ENCODE measurements at places on chromosomes 13 and 19. TPM values are rescaled to one million over a fixed set of nuclear protein-coding genes. Genes with fewer than 3 reads are reported as not detected.

DNA sequence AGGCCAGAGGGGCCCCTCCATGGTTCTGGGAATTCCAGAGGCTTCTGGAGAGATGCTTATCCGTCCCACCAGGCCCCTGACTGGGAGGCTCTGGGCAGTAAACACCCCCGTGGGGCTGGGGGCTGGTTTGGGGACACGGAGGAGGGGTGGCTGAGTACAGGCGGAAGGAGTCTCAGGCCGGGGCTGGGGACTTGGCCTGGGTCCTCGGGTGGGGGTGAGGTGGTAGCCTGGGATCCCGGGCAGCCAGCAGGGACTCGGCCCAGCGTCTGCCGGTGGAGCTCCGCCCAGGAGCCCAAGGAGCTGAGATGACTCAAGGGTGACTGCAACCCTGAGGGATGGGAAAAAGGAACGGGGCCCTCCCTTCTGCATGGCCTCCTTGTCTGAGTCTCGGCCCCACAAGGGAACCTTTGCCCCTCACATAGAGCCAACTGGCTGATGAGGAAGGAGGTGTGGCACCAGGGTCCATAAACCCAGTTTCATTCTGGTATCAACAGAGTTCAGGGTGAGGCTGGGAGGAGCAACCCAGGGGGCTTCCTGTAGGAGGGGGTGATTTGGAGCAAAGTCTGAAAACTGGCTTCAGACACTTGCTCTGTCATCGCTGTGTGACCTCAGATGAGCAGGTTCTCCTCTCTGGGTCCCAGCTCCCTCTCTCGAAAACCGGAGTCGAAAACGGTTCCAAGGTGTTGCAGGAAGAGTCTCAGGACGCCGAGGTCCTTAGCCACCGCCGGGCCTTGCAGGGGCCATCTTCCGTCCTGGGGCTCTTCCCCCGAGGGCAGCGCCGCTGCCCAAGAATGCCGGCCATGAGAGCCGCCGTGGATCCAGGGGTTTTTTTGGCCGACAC is 809 bp downstream of the MISP start:
- no peak for DNase-seq

The ZNF66 gene
- total RNA-seq = 6.2 TPM

- no peak for DNase-seq
Measured at GRCh38 chr19:10670182-10670581, 16.0 kb downstream of the ILF3 start.

GRCh38 chr19:41321600-41322270 is 11.8 kb downstream of the CCDC97 start:
- no peak for DNase-seq

DNA sequence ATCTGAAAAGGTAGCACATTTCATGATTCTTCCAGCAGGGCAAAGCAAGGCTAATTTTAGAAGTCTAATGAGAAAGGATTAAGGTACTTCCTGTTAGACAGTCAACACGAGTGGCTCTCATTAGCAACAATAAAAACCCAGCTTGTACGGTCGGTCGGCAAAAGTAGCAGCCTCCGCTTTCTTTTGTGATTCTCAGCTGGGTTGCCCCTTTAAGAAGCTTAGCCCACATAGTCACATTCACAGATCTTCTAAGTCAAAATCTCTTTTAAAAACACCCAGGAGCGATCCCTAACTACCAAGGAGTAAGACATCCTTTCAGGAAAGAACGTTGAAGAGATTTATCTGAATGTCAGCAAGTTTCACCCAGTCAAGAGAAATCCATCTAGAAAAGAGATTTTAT is 684.8 kb downstream of the DIAPH3 start:
- DNase-seq = no peak

The CYP2B6 gene
- not detected for total RNA-seq

- no peak for DNase-seq
Measured at GRCh38 chr19:3895788-3896187, 15.3 kb downstream of the ATCAY start.

GRCh38 chr13:108263621-108264355 is 5.7 kb upstream of the TNFSF13B start:
- DNase-seq = no peak

The ITM2B gene
- total RNA-seq = 620 TPM

GRCh38 chr13:44380404-44381165 is 7.0 kb downstream of the SERP2 start:
- no peak for DNase-seq

The C3 gene
- total RNA-seq = 5.9 TPM

GRCh38 chr19:8366121-8366581 is 2.2 kb downstream of the ANGPTL4 start:
- peak; percentile 55 for DNase-seq

DNA sequence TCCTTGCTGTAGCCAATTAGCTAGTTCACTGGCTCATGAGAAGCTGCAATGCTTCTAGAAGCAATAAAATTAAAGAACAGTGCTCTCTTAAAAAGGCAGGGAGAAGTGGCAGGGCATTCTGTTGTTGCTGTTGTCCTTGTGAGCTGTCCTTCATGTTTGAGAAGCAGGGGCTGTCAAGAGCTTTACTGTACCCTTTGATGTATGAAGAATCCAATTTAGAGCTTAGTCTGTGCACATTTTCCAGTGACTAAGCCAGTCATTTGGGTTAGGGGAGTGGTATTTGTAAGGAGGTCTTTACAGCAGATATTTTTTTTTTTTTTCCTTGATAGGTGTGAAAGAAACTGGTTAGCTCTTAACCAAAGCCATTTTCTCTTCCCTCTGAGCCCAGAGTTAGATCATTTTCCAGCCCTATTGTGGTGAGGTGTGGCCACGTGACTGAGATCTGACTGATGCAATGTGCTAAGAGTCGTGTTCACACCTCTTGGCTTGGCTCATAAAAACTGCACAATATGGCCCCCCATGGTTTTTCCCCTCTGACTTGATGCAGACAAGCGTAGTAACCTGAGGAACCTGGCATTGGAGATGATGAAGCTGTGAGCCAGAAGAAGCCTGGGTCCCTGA is 309.6 kb upstream of the TMTC4 start:
- DNase-seq = no peak

DNA sequence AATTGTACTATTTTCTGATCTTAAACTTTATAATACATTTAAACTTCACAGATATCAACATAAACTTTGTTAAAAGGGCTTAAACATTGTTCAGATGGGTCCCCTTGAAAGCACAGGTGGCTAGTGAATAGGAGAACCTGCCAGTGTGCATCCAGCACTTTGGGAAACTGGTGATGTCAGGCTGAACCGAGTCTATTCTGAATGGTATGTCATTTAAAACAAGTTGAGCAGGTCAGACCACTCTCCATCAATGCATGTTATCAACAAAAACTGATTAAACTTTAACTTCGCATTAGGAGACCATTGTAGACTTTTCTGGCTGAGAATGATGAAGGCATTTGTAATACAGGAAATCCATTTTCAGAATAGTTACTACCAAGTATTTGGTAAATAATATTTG is 50.1 kb upstream of the FREM2 start:
- no peak for DNase-seq

GRCh38 chr13:63693696-63694095 is 2278.0 kb upstream of the PCDH20 start:
- DNase-seq = peak; percentile 71

The MBD3L3 gene
- not detected for total RNA-seq

The CD70 gene
- 2.8 TPM for total RNA-seq

GRCh38 chr13:75359266-75359665 is 122.7 kb downstream of the TBC1D4 start:
- DNase-seq = no peak

DNA sequence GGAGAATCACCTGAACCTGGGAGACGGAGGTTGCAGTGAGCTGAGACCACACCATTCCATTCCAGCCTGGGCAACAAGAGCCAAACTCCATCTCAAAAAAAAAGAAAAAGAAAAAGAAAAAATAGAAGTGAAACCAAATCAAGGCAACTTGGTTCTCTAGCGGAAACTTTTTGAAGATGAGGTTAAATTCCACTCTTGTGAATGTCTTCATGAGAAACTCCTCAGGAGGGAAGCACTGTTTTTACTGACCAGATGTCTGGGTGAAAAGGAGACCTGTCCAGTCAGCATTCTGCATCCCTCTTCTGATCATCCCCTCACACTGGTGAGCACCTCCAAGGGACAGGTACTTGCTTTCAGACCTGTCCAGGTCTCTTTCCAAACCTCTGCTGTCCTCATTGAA is 15.8 kb downstream of the BRD4 start:
- no peak for DNase-seq

The LILRA5 gene
- total RNA-seq = 76.6 TPM

The PSPN gene
- 2.1 TPM for total RNA-seq

GRCh38 chr13:67130444-67130843 is 99.7 kb downstream of the PCDH9 start:
- DNase-seq = no peak

GRCh38 chr19:35309481-35310279 is 17.7 kb downstream of the MAG start:
- DNase-seq = no peak

- no peak for DNase-seq
Measured at GRCh38 chr19:3585301-3586126, at the start of gene GIPC3. Gene GIPC3 (plus strand): TSS chr19:3585478. CDS start chr19:3585598, 120 bp downstream.

The TMEM238 gene
- total RNA-seq = 3.7 TPM

GRCh38 chr13:66461021-66461420 is 769.1 kb downstream of the PCDH9 start:
- DNase-seq = no peak

DNA sequence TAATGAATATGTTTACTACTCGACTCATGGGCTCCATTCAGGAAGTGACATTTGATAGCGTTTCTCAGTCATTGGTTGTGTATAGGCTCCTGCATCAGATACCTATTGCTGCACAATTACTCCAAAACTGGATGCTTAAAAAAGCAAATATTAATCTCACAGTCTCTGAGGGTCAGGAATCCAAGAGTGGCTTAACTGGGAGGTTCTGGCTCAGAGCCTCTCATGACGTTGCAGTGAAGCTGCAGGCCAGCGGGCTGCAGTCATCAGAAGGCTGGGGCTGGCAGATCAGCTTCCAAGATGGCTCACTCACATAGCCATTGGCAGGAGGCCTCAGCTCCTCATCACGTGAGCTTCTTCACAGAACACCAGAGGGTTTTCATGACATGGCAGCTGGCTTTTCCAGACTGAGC is 525.1 kb upstream of the NBEA start:
- DNase-seq = no peak

The HNRNPM gene
- total RNA-seq = 147 TPM

DNA sequence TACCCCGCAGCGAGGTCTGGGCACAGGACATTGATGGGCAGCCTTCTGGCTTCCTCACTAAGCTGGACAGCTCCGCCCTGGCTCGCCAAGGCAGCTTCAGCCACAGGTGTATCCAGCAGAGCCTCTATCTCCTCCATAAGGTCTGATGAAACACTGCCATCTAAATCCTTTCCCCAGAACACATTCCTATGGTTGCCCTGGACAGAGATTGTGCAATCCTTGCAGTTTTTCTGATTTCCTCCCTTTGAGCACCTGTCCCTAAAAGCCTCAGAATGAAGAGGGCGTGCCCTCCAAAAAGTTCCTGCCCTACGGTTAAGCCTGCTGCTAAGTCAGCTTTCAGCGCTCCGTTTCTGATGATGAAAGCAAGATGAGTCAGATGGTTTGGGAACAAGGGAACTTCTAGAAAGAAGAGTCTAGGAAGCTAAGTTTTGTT is 21.0 kb downstream of the CLEC4M start:
- DNase-seq = peak; percentile 62

The OR7A5 gene
- not detected for total RNA-seq

GRCh38 chr13:74305876-74306275 is 171.7 kb upstream of the KLF12 start:
- DNase-seq = no peak

The PRKACA gene
- 114 TPM for total RNA-seq

The SERTM1 gene
- total RNA-seq = not detected

DNA sequence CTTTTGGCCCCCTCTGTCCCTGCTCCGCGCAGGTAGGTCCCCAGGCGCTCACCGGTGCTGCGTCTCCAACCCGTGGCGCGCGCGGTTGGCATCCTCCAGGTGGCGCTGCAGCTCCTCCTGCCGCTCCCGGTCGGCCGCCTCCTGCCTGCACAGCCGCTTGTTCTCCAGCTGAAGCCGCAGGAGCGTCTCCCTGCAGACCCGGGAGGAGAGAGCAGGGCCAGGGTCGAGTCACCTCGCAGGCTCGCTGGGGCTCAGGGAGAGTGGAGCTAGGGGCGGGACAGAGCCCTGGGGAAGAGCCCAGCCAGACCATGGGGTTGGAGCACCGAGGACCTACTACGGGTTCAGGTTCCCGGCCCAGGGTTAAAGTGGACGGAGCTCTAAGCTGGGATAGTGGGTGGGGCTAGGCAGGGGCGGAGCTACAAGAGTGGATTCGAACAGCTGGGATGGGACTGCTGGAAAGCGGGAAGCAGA is 9.3 kb downstream of the HOOK2 start:
- peak; percentile 93 for DNase-seq

DNA sequence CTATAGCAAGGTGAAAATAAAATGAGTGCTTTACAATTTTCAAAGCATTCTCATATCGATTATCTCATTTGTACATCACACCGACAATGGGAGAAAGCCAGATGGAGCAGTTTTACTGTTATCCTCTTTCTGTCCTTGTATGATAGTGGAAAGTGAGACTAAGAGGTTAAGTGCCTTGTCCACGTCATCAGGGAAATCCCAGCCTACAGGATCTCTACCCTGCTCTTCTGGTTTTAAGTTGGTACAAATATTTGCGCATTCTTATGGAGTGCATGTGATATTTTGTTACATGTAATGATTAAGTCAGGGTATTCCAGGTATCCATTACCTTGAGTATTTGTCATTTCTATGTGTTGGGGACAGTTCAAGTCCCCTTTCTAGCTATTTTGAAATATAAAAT is 12.4 kb upstream of the ENOX1 start:
- DNase-seq = no peak

The LRG1 gene
- total RNA-seq = 33.9 TPM

DNA sequence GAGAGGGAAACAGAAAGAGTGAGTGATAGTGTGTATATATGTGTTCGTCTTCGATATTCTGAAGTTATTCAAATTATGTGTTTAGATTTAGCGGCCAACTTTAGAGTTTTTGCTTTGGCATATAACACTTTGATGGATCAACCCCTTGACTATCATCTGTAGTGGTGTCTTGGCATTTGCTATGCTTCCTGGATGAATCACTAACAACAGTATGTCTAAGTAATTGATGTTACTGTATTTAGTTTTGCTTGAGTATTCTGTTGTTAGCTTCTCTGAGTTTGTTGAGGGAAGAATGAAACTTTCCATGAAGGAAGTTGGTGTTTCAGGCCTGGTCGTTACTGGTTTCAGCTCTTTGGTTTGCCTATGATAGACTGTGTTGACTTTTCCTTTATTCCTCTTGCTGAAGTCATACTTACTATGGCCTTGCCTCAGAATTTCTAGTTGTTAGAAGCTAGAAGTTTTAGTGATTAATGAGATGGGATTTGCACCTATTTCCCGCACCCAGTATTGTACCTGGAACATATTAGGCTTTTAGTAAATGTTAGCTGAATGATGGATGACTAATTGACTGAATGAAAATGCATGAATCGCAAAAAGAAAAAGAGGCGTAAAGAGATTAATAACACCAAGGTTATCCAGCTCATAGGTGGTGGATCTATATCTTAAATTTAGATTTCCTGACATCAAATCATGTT is 20.7 kb downstream of the NDFIP2 start:
- DNase-seq = no peak

- peak; percentile 92 for DNase-seq
Measured at GRCh38 chr19:58228585-58229254, at the start of gene ZNF544. Gene ZNF544 (plus strand): TSS chr19:58228914. CDS start chr19:58244024, 15,110 bp downstream.

DNA sequence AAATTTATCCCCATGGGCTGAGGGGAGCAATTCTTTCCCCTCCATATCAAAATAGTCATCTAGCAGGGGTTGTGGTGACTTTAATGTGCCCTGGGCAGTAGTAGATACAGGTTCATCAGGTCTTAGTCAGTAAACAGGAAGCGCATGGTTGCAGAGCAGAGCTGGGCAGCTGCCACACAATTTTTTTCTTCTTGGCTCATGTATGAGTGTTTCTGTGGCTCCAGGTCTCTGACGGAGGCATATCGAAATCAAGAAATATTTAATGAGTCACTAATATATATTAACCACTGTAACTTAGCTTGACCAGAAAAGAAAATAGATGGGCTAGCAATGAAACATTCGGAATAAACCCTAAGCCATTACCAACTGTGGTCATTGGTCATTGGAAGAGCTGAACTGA is 68.4 kb upstream of the UBL3 start:
- DNase-seq = no peak

Measured in spleen (tissue), 13 donors.